ENCODE measurements at places on chromosomes 11 and 22.

DNA sequence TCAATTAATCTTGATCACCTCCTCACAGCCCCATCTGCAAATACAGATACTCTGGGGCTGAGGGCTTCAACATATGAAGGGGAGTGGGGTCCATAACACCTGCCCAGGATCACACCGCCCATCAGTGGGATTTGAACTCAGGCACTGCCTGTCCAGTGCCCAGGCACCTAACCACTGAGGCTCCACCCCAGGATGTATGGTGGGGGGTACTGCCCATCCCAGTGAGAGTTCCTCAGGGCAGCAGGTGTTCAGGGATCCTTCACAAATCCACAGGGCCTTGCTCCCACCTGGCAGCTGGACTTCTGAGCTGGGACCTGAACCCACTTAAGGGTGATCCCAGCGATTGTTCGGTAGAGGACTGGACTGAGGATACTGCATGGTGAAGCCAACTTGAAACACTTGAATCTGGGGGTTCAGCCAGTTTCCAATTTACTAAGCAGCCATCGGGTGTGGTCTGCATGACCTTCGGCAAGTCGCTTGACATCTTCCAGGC is 33.3 kb downstream of the PRDM11 start:
- no peak for DNase-seq

- DNase-seq, result no peak
Measured at GRCh38 chr11:61332281-61332796, 566 bp downstream of the DDB1 start.

DNA sequence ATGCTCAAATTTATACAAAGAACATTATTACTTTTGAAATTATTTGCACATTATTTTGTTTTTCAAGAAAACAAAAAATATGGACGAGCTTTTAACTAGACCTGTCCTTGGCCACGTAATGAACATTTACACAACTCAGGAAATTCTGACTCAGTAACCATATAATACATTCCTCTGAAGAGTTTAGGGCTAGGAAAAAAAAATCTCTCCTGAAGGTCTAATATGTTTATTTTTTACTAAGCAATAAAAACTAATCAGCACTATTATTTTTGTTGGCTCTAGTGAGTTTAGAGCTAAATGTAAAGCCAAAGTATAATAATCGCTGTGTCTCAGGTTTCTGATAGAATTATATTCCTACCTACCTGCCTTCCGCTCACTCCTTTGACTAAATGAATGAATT is 187.5 kb downstream of the SWAP70 start:
- no peak for DNase-seq

GRCh38 chr22:46942799-46943785 is 180.6 kb downstream of the TBC1D22A start:
- DNase-seq, result no peak

DNA sequence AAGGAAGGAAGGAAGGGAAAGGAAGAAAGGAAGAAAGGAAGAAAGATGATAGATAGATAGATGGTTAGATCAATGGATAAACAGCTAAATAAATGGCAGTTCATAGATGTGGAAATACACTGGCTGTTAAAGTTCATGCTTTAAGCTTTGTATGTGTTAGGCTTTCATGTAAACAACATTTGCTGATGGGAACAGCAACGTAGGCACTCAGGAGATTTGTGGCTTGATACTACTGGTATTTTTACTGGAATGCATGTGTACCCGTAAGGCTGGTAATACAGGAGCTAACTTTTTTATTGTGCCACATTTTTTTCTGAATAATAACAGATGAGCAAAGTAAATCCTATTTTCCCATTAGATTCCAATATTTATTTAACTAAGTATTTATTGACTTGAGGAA is 85.6 kb downstream of the NCAM1 start:
- DNase-seq, result no peak

DNA sequence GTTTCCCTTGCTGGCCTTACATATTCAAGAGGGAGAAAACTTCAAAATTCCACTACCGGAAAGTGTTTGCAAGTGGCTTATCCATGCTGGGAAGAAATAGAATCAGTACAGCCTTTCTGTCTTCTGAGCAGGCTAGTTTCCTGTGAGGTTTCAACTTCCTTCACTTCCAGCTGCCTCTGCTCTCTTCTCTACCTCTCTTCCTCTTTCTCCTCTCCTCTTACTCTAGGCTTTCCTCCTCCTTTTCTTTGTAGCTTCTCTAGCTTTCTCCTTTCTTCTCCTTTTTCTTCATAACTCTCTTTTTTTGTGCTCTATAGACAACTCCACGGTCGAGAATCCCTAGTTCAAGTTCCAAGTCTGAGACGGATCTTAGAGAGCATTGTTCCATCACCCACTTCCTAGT is 421.8 kb downstream of the ETS1 start:
- DNase-seq, result no peak

DNA sequence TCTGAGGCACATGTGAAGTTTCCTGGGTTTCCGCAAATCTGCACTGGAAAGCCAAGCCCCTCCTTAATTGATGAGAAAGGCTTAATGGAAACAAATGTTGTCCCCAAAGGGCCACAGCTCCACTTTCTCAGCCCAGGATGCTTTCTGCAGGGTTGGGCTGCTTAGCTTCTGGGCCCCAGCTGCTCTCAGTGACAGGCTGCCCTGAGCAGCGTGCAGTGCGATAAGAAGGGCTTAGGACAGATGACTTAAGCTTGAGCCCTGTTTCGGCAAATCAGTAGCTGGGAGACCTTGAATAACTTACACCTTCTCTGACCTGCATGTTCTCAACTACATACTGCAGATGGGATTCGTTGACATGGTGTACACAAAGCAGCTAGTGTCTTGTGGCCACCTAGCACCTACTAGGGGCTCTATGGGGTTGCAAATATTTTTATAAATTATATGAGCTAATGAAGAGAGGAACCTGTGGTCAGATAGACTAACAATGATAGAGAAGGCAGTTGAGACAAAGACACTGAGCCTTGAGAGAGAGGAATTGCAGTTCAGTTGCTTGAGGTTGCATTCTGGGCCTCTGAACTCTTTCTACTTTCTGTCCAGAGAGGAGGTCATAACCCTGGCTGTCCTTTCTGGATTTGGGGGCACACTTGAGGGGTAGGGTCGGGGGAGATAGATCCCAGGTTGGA is 11.5 kb downstream of the STX3 start:
- no peak for DNase-seq
